ENCODE measurements at places on chromosomes 11 and 22. TPM values are rescaled to one million over a fixed set of nuclear protein-coding genes. Genes with fewer than 3 reads are reported as not detected.

DNA sequence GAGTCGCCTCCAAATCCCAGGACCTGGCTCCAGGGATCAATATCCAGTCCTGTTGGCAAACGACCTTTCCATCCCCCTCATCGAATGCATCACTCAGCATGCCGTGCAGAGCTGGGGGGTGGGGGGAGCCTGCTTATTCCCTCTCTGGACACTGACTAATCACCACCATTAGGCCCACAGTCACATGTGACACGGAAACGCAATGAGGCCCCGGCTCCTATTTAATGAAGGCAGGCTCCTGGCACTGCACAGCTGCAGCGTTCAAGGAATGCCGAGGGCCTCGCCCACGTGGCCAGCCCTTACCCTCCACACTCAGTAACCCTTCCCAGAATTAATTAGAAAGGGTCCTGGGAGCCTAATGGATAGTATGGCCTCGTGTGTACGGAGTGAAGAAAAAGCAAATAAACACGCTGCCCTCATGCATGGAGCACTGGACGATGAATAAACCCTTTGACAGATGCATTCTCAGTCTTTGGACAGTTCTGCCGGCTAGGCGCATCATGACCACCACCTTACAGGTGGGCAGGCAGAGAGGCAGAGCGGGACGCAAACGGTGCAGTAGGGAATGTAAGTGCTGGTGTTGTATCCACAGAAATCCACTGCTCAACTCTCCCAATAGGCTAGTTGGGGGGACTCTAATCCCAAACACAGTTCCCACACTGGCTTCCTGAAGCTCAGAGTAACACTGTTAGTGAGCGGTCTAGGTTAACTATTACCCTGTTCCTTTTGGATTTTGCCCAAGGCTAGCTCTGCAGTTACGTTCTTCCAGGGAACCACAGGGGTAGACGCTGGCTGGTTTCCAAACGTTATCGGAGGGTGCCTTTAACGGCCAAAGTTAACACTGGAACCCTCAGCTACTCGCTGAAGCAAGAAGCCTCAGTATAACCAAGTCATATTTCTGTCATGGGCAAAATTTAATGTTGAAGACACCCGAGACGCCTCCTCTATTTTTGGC, 490.1 kb downstream of the OPCML start:
- no peaks in the 10 kb centered on the region for H3K27me3 ChIP-seq
- no peak for DNase-seq
- H3K27ac ChIP-seq: no peak overlapping the region
- H3K4me3 ChIP-seq: no peak overlapping the region

- H3K36me3 ChIP-seq: peaks cover 9% of the 10 kb centered on the region
- no peak overlapping the region for H3K4me3 ChIP-seq
- peak overlapping the region; percentile 3 for H3K27ac ChIP-seq
- H3K27me3 ChIP-seq: no peaks in the 10 kb centered on the region
- H3K4me1 ChIP-seq: peaks cover 15% of the 10 kb centered on the region
- DNase-seq: no peak
Measured at GRCh38 chr11:66150140-66150539, 80.1 kb downstream of the PACS1 start.

GRCh38 chr22:49992921-49993648, 19.5 kb downstream of the IL17REL start:
- peaks cover 7% of the 10 kb centered on the region for H3K4me1 ChIP-seq
- H3K27ac ChIP-seq: no peak overlapping the region
- H3K27me3 ChIP-seq: peaks cover 14% of the 10 kb centered on the region
- peaks cover 3% of the 10 kb centered on the region for H3K36me3 ChIP-seq
- DNase-seq: peak; percentile 69

GRCh38 chr11:30921811-30922210, 335.7 kb upstream of the MPPED2 start:
- no peak for DNase-seq
- H3K4me1 ChIP-seq: no peaks in the 10 kb centered on the region
- H3K36me3 ChIP-seq: no peaks in the 10 kb centered on the region
- no peak overlapping the region for H3K27ac ChIP-seq
- H3K4me3 ChIP-seq: no peak overlapping the region

- H3K27ac ChIP-seq: no peak overlapping the region
- H3K36me3 ChIP-seq: no peaks in the 10 kb centered on the region
- no peak for DNase-seq
- H3K4me3 ChIP-seq: no peak overlapping the region
- peaks cover 74% of the 10 kb centered on the region for H3K27me3 ChIP-seq
Measured at GRCh38 chr11:111539426-111540113, 950 bp upstream of the LAYN start.

GRCh38 chr11:67178421-67178820, 59.4 kb downstream of the KDM2A start:
- H3K4me1 ChIP-seq: peaks cover 8% of the 10 kb centered on the region
- no peak for DNase-seq
- no peak overlapping the region for H3K27ac ChIP-seq
- no peak overlapping the region for H3K4me3 ChIP-seq
- no peaks in the 10 kb centered on the region for H3K27me3 ChIP-seq
- peaks cover 17% of the 10 kb centered on the region for H3K36me3 ChIP-seq

- DNase-seq: no peak
- H3K27ac ChIP-seq: no peak within 1 kb of the TSS
- peaks cover 49% of the 10 kb centered on the region for H3K27me3 ChIP-seq
- H3K4me3 ChIP-seq: peak within 1 kb of the TSS; percentile 48
Measured at GRCh38 chr11:123654566-123655081, at the start of gene SCN3B. Gene SCN3B (minus strand): TSS chr11:123654624. CDS start chr11:123653801, 823 bp downstream.

DNA sequence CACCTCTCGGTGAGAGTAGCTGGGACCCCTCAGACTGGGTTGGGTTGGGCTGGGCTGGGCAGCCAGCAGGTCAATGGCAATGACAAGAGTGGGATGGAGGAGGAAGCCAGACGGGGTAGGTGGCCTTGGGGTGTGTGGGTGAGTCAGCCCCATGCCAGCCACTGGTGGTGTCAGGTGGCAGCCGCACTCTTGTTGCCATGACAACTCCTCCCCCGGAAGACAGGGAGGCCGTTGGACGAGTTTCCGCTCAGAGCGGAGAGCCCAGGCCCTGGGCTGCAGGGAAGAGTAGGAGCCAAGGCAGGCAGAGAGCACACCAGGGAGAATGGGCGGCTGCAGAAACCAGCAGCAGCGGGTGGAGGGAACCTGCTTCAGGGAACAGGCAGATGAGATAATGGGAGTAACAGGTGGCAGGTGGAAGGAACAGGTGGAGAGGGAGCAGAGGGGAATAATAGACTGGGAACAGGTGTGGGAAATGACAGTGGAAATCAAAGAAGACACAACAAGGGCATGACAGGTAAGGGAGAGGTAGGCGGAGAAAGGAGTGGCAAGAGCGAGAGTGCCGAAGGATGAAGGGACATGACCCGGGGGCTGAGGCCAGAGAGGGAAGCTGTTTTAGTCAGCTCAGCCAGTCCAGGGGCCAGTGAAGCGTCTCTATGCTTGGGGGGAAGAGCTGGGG, 8.7 kb downstream of the SPTBN2 start:
- H3K27me3 ChIP-seq: peaks cover 22% of the 10 kb centered on the region
- peak overlapping the region; percentile 37 for H3K4me3 ChIP-seq
- DNase-seq: peak; percentile 76

DNA sequence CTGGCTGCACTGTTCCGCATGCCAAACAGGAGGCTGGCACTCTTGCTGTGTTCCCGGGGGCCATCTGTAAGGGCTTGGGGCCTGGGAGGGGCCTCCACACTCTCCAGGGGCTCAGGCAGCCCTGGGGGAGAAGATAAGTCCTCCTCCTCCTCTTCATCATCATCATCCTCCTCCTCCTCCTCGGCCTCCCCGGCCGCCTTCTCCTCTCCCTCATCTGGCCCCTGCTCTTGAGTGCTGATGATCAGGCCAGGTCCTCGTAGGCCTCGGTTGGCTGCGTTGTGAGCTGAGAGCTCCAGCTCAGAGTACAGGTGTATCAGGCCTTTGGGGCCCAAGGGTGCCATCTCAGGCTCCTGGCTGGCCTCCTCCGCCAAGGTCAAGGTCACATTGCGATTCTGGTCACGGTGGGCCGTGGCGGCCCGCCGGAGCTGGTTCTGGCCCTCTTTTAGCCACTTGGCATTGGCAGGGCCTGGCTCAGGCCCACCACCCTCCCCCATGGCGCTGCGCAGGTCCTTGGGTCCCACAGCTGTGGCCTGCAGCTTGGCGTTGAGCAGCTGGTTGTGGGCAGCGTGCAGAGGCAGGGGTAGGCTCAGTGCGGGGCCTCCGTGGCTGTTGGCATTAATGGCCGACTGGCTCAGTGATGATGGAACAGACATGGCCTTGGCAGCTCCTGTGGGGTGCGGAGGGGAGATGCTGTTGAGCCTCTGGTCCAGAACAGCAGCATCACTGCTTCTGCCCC, 8.0 kb downstream of the APBB1 start:
- H3K4me3 ChIP-seq: no peak overlapping the region
- H3K36me3 ChIP-seq: peaks cover 21% of the 10 kb centered on the region
- no peak for DNase-seq
- no peak overlapping the region for H3K27ac ChIP-seq
- H3K4me1 ChIP-seq: peaks cover 29% of the 10 kb centered on the region

The PDGFB gene
- 6.4 TPM for total RNA-seq

The SLC25A18 gene
- not detected for total RNA-seq

The BEST1 gene
- 0.30 TPM for total RNA-seq

The C11orf16 gene
- total RNA-seq: not detected

Data from activated CD4-positive, alpha-beta memory T cell treated with anti-CD3 and anti-CD28 coated beads, Interleukin-2, amount 10 ng/mL, durations not matched to agents 7 days and 5 days (primary cell).